OCI-LY7 (cell line): ENCODE measurements at places on chromosomes 2 and 18. TPM values are rescaled to one million over a fixed set of nuclear protein-coding genes. Genes with fewer than 3 reads are reported as not detected.

DNA sequence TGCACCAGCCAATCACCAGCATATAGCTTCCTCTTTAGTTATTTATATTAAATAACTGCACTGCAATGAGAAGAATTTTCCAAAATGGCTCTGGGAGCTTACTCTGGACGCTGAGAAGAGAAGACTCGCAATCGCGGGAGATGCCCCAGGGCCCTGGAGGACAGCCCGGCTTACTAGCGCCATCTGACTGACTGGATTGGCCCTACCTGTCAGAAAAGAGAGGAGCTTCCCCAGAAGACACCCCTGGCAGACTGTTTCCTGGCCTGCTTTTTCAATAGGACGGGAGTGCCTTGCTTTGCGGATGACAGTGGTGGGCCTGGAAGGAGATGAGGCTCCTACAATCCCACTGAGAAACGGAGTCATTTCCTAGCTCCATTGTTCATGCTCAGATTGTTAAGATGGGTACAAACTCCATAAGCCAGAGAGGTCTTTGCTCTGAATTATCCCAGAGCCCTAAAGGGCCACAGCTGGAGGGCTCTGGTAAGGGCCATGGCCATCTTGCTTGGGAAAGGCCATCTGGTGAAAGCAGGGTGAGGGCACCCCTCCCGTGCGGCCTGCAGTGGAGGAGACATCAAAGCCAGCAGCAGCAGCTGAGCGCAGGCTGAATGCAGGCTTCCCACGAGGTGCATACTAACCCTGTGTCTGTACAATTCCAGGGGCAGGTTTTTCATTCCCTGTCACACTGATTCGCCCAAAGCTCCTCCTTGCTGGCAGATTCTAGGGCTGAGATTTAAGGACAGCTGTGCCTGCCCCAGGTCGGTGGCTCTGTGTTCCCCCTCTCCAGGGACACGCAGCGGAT is 92.1 kb downstream of the GALR1 start:
- no peak for DNase-seq

B3GNT7 gene
- total RNA-seq: 7.4 and 8.7 TPM in 2 replicates

GRCh38 chr2:236219411-236219810 is 44.8 kb downstream of the ASB18 start:
- no peak for DNase-seq

NXPH2 gene
- not detected in 2 replicates for total RNA-seq

DNA sequence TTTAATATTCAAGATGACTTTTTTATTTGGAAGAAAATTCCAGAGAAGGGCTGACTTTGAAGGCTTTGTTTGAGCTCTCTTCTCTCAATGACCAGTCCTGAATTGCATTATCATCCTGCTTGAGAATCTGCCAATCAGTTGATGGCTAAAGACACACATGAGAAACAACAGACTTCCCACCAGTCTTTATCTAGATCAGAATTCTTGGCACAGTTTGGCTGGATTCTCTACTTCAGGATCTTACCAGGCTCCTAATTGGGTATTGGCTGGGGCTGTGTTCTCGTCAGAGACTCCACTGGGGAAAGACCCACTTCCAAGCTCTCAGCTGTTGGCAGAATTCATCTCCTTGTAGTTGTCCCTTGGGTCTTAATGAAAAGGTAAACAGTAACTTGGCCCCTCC is 86.0 kb downstream of the WDSUB1 start:
- no peak for DNase-seq

DYNAP gene
- not detected in 2 replicates for total RNA-seq

DNA sequence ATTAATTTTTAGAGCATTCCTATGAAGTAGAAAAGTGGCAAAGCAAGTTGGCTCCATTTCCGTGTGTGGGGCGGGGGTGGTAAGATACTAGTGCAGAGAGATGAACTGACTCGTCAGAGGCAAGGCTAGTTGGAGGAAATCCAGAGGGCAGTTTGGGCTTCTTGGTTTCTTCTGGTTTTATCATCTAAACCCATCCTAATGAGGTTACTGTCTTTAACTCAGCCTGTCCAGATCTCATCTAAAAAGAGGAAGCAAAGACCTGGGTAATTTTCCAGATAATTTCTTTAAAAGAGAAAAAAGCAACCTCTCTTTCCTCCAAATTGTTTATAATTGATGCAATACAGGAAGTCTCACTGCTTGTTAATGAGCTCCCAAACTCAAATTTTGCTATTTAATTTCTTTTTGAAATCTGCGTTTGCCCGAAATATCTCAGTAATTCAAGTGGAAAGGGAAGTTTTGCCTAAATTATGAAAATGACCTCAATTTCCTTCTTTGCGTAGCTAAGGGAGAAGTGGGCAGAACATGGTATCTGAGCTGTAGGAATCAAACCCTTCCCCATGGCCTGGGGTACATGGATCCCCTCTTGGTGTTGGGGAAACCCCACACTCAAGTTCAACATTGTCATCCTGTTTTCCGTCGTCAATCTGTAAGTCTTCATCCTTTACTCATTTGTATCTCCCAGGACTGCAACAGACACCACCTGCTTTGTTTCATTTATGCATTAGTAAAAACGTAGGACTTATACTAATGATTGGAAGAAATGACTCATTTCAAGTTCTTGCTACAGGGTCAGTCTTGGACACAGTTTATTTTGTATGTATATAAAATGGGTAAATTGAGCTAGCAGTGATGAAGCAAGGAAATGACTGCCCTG is 89.1 kb upstream of the KLF7 start:
- DNase-seq: no peak

DNA sequence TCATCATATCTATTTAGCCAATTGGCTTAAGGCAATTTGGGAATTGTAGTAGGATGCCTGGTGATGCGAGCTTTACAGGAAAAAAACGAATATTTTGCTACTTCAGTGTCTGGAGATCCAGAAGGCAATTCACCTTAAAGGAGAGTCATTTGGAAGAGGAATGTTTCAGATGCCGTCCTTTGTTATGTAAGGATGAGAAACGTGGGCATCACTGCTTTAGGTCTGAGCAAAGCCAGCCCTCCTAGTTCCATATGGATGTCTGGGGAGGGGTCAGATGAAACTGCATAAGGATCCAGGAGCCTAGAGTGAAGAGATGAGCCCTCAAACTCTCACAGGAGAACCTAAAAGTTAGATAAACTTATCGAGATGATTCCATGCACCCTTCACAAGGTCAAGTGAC is 30.9 kb upstream of the DOCK10 start:
- DNase-seq: no peak

GRCh38 chr18:9751371-9752031 is 43.4 kb downstream of the RAB31 start:
- no peak for DNase-seq

GRCh38 chr2:50358586-50358985 is 673.3 kb downstream of the NRXN1 start:
- DNase-seq: no peak

ZEB2 gene
- total RNA-seq: 4.0 and 5.1 TPM in 2 replicates

FBXO48 gene
- total RNA-seq: 6.8 and 8.5 TPM in 2 replicates

CD207 gene
- not detected in 2 replicates for total RNA-seq

DNA sequence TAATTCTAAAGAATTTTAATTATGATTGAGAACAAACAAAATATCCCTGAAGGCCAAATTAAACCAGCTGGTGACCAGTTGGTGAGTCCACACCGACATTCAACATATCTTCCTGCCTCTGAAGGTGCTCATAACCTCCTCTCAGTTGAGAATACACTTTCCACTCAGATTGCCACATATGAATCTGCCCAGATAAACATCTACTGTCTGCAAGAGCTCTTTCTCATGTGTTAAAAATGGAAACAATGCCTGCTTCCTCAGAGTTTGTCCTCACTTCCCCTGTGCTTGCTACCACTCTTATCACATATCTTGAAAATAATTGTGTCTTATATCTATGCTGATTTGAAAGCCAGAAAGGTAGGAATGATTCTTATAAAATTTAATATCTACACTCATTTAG is 177.7 kb upstream of the GULP1 start:
- DNase-seq: no peak

GRCh38 chr2:64865073-64865830 is 123.9 kb upstream of the SLC1A4 start:
- DNase-seq: peak; percentile 76

GRCh38 chr2:238720232-238720672 is 127.6 kb upstream of the TWIST2 start:
- peak; percentile 22 for DNase-seq

DNA sequence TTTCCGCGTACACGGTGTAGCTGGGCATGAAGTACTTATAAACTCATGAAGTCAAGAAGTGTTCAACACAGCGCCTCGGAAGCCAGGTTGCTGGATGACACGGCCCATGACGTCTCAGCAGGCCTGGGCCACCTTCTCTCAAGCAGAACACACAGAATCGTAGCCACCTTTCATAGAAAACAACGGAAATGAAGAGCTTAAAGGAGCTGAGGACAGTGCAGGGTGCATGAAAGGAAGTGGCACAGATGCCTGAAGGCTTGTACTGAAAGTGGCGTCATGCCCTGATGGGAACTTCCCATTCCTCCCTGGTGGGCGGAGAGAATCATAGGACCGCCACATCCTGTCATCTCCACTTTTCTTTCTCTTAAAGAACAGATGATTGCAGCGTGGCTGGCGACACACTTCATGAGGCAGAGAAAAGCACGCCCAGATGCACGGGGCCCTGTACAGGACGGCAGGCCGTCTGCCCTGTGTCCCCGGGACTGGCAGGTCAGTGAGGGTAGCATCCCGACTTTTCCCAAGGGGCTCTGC is 31.1 kb downstream of the HDAC4 start:
- peak; percentile 73 for DNase-seq

DNA sequence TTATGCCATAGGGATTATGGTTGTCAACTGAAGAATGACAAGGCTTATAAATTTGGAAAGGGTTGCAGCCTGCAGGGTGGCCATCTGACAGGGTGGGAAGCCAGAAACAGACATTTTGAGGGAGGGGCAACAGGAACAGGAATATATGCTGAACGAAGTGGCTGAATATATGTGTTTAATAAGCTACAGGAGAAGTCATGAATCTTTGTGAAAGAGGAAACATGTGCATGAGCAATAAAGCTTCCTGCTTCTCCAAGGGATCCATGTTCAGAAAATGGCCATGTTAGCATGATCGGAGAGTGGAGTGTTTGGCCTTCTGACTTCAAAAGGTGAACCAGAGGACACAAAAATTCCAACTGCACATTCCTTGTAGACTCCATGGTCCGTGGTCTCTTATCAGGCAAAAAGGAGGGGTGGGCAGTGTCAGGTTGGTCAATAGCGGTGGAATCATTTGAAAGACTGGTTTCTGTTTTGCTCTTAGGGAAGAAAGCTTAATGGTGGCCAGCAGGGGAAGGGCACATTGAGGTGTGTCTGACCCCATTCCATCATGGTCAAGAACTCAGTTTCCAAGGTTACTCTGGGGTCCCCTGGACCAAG is 144.1 kb downstream of the SOCS6 start:
- no peak for DNase-seq

GRCh38 chr2:51484605-51485004 is 452.7 kb upstream of the NRXN1 start:
- no peak for DNase-seq

RAMP1 gene
- total RNA-seq: 0.42 TPM in 1 of 2 replicates, not detected in the other
